ENCODE measurements at places on chromosomes 13 and 19.

DNA sequence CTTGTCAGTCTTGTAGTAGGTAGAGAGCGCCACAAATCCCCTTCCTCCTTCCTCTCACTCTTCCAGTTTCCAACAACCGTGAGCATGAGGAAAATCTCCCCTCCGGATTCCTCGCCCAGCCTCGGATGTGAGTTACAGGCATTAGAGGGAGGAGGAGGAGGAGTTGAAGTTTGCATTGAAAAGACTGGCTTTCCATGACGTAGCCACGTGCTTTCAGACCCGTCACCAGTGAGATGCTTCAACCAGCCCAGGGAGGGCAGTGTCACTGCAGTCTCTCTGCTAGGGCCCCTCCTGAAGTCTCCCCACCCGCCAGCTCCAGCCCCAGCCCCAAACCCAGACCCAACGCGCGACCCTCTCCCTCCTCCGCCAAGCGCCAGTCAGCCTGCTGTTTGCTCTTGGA is 442 bp upstream of the FGF14 start:
- H3K4me1 ChIP-seq: no peaks in the 10 kb centered on the region
- H3K27ac ChIP-seq: no peak overlapping the region
- H3K4me3 ChIP-seq: no peak overlapping the region
- H3K36me3 ChIP-seq: no peaks in the 10 kb centered on the region

- DNase-seq: no peak
- no peaks in the 10 kb centered on the region for H3K27me3 ChIP-seq
- no peak overlapping the region for H3K27ac ChIP-seq
- H3K36me3 ChIP-seq: no peaks in the 10 kb centered on the region
Measured at GRCh38 chr19:17402982-17403855, 2.2 kb downstream of the BST2 start.

GRCh38 chr13:83281654-83282053 is 600.6 kb downstream of the SLITRK1 start:
- H3K4me1 ChIP-seq: no peaks in the 10 kb centered on the region
- no peak for DNase-seq
- H3K36me3 ChIP-seq: no peaks in the 10 kb centered on the region
- H3K4me3 ChIP-seq: no peak overlapping the region
- no peak overlapping the region for H3K27ac ChIP-seq
- H3K27me3 ChIP-seq: no peaks in the 10 kb centered on the region

- H3K4me1 ChIP-seq: no peaks in the 10 kb centered on the region
- H3K27me3 ChIP-seq: peaks cover 2% of the 10 kb centered on the region
- DNase-seq: peak; percentile 41
- H3K36me3 ChIP-seq: no peaks in the 10 kb centered on the region
Measured at GRCh38 chr19:51712461-51713081, 11.2 kb downstream of the HAS1 start.

DNA sequence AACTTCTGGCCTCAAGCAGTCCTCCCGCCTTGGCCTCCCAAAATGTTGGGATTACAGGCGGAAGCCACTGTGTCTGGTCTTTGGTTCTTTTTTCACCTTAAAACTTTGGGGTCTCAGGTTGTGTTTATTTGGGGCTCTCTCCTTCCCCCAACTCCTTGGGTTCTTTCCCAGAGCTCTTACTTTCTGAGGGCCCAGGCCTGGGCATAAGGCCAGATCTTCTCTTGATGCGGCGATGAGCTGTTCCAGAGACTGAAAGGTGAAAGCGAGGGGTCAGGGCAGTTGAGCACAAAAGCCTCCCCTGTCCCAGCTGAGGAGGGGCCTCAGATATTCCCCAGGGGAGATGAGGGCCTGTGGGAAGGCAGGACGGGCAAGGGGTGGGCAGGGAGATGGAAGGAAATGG is 7.1 kb downstream of the POLR1G start:
- H3K27ac ChIP-seq: no peak overlapping the region
- no peak for DNase-seq
- no peak overlapping the region for H3K4me3 ChIP-seq

DNA sequence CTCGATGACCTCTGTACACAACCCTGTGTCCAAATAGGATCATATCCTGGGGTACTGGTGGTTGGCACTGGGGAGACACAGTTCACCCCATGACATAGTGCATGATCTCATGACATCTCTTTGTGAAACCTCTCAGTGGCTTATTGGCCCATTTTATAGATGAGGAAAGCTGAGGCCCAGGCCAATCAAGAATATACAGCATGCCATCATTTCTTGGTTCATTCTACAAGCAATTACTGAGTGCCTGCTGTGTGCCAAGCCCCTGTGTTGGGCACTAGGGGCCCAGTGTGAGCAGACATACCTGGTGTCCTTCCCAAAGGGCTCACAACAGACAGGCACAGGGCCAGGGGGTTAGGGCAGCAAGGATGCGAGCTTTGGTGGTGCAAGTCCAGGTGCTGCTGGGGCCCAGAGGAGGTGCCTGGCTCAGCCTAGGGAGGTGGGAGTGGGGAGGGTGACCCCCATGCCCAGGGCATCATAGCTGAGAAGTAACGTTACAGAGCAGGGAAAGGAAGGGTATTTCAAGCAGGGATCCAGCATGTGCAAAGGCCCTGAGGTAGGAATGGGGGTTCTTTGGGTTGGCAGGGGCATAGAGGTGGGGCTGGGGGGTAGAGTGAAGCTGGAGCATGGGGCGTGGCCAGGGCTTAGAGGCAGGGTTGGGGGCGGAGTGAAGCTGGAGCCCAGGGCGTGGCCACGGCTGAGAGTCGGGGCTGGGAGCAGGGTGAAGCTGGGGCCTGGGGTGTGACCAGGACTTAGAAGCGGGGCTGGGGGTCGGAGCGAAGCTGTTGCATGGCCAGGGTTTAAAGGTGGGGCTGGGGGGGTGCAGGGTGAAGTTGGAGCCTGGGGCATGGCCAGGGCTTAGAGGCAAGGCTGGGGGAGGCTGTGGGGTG is 20.7 kb downstream of the COLGALT1 start:
- no peak overlapping the region for H3K4me3 ChIP-seq
- no peaks in the 10 kb centered on the region for H3K27me3 ChIP-seq
- peaks cover 92% of the 10 kb centered on the region for H3K36me3 ChIP-seq
- H3K4me1 ChIP-seq: no peaks in the 10 kb centered on the region
- no peak for DNase-seq

DNA sequence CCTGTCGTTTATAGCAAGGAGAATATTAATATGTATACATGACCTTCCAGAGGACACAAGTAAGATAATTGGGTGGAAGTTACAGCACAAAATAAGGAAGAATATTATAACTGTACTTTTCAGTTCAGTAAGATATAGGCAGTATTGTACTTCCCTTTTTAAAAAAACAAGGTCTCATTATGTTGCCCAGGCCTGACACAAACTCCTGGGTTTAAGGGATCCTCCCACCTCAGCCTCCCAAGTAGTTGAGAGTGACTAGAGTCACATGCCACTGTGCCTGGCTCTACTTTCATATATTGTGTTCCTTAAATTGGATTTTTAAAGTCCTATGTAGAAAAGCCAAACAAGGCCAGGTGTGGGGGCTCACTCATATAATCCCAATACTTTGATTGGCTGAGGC is 19.5 kb upstream of the MAB21L1 start:
- no peak for DNase-seq
- H3K27me3 ChIP-seq: no peaks in the 10 kb centered on the region
- H3K27ac ChIP-seq: no peak overlapping the region
- H3K4me1 ChIP-seq: no peaks in the 10 kb centered on the region
- H3K4me3 ChIP-seq: no peak overlapping the region
- no peaks in the 10 kb centered on the region for H3K36me3 ChIP-seq

DNA sequence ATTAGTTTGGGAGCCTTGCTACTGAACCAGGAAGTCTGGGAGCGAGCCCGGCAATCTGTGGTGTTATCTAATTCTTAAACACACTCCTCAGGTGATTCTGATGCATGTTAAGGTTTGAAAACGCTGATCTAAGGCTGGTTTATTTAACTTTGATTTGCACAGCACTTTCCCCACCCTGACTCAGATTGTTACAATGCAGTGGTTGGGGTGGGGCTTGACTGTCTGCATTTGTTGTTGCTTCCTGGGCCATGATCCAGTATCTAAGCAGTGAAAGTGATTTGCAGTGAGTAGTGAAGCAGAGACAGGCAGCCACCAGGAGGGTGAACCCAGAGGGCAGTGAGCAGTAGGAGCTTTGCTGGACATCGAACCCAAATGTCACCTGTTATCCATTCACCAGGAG is 81.6 kb upstream of the ARGLU1 start:
- H3K4me3 ChIP-seq: no peak overlapping the region
- peak overlapping the region; percentile 54 for H3K27ac ChIP-seq
- H3K4me1 ChIP-seq: peaks cover 3% of the 10 kb centered on the region

DNA sequence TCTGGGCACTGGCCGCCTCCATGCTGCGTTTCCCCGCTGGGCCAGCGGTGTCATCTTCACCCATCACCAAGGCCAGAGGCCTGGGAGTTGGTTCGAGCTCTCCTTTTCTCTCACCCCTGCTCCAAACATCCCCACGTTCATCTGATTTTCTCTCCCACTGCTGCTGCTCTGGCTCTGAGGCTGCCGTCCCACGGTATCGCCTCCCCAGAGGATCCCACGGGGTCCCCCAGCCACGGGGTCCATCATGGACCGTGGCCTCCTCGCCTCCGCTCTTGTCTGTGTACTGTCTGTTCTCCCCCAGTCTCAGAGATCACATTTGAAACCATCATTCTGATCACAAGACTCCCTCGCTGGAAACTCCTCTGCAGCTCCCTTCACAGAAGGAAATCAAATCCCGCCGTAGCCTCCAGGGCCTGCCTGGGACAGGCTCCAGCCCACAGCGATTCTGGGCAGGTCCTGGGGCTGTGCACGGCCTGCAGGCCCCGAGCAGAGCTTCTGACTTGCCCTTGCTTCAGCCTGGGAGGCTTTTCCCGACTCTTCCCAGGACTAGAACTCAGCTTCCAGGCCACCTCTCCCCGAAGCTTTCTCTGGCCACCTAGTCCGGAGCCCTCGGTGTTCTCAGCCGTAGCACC is 64.2 kb downstream of the SOX1 start:
- no peaks in the 10 kb centered on the region for H3K27me3 ChIP-seq
- DNase-seq: no peak
- no peaks in the 10 kb centered on the region for H3K4me1 ChIP-seq
- H3K4me3 ChIP-seq: no peak overlapping the region
- H3K27ac ChIP-seq: no peak overlapping the region
- H3K36me3 ChIP-seq: no peaks in the 10 kb centered on the region

DNA sequence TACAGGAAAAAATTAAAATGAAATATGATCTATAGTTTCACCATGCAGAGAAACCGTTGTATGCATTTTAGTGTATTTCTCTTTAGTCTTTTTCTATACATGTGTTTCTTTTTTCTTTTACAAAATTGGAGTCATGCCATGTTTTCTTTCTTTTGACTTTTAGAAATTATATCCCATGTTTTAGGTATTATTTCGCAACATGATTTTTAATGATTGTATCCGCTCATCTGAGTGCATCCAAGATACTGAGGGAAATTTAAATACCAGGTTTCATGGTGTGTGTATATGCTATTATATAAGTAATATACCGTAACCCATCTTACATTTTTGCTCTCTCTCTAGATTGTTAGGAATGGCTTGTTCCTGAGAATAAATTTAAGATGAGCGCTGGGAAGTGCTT is 82.3 kb downstream of the GPR12 start:
- no peaks in the 10 kb centered on the region for H3K27me3 ChIP-seq
- no peaks in the 10 kb centered on the region for H3K36me3 ChIP-seq
- no peaks in the 10 kb centered on the region for H3K4me1 ChIP-seq
- no peak overlapping the region for H3K4me3 ChIP-seq

DNA sequence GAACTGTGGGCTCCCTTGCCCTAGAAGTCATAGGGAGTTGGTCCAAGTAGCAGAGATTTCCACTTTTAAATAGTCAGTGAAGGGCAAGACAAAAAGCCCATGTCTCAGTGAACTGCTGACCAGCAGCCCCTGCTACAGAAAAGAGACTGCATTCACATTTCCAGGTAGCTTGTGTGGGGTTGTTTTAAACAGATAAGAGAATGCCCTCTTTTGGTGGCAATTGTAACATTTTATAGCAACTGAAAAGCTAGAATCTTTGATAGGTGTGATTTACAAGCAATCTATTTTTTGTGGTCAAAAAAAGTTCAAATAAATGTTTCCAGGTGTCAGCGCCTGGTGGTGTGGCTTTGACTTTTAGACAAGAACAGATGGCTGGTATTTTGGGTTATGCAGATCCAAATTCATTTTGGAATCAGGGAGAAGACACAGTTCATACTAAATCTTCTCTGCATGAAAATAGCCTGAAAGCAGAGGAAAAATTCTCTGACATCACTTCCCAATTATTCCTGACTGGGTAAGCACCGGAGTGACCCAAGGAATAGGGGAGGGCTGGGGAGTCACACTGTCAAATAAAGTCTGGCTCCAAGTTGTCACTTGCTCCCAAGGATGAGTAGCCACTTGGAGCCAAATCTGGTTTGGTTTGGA is 26.2 kb upstream of the GPR12 start:
- H3K27ac ChIP-seq: no peak overlapping the region
- peaks cover 3% of the 10 kb centered on the region for H3K27me3 ChIP-seq

DNA sequence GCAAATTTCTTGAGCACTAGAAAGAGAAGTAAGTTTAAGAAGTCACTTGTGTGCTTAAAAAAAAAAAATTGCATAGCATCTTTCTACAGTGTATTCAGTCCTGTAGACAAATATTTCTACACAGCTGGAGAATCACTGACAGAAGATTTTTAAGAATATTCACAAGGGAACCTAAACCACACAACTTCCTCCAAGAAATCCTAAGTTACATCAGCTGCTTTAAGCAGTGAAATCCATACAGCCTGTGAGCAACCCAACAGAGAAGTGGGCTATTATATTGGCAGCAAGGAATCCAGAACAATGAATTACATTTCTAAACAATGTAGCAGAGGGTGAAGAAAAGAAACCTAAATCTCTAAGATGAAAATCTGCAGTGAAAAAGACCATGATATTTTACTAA is 1.5 kb downstream of the DOCK9 start:
- H3K27ac ChIP-seq: no peak overlapping the region
- H3K36me3 ChIP-seq: no peaks in the 10 kb centered on the region
- H3K4me3 ChIP-seq: no peak overlapping the region
- no peaks in the 10 kb centered on the region for H3K27me3 ChIP-seq
- DNase-seq: no peak
- H3K4me1 ChIP-seq: no peaks in the 10 kb centered on the region

GRCh38 chr13:73231471-73231870 is 172.7 kb downstream of the KLF5 start:
- H3K4me1 ChIP-seq: no peaks in the 10 kb centered on the region
- no peak overlapping the region for H3K27ac ChIP-seq
- H3K4me3 ChIP-seq: no peak overlapping the region

DNA sequence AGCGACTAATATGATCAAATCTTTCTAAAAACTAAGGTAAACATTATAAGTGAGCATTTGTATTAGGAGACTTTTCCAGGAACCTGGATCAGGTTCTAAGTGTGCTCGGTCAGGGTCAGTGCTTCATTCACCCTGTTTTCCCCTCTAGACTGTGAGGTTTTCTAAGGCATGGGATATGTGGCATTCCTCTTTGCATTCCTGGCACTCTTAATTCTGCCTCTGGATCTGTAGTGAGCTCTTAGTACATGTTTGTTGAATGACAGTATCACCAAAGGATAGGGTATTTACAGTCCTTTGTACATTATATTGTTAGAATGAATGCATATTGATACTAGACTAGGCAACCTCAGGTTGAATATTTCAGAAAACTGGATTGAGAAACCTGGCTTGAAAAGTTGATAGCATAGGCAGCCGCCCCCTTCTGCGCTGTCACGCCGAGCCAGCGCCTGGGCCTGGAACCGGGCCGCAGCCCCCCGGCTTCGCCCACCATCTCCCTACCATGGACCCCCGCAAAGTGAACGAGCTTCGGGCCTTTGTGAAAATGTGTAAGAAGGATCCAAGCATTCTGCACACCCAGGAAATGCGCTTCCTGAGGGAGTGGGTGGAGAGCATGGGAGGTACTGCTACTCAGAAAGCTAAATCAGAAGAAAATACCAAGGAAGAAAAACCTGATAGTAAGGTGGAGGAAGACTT is 156.5 kb downstream of the KCNRG start:
- H3K27ac ChIP-seq: no peak overlapping the region
- no peaks in the 10 kb centered on the region for H3K36me3 ChIP-seq
- no peaks in the 10 kb centered on the region for H3K27me3 ChIP-seq
- H3K4me1 ChIP-seq: no peaks in the 10 kb centered on the region

Measured in small intestine (tissue), 16 donors.